Activated naive CD8-positive, alpha-beta T cell treated with anti-CD3 and anti-CD28 coated beads for 36 hours (primary cell): ENCODE measurements at places on chromosomes 16 and 17. TPM values are rescaled to one million over a fixed set of nuclear protein-coding genes. Genes with fewer than 3 reads are reported as not detected.

GRCh38 chr16:88882358-88883030 is 16.0 kb upstream of the PABPN1L start:
- no peaks in the 10 kb centered on the region for H3K36me3 ChIP-seq
- no peak overlapping the region for H3K27ac ChIP-seq
- DNase-seq: no peak
- no peak overlapping the region for H3K4me3 ChIP-seq
- no peaks in the 10 kb centered on the region for H3K27me3 ChIP-seq

- H3K36me3 ChIP-seq: no peaks in the 10 kb centered on the region
- no peak for DNase-seq
- H3K27ac ChIP-seq: no peak overlapping the region
- peaks cover 5% of the 10 kb centered on the region for H3K4me1 ChIP-seq
Observed at GRCh38 chr16:86739808-86740207, 161.5 kb downstream of the FOXL1 start.

DNA sequence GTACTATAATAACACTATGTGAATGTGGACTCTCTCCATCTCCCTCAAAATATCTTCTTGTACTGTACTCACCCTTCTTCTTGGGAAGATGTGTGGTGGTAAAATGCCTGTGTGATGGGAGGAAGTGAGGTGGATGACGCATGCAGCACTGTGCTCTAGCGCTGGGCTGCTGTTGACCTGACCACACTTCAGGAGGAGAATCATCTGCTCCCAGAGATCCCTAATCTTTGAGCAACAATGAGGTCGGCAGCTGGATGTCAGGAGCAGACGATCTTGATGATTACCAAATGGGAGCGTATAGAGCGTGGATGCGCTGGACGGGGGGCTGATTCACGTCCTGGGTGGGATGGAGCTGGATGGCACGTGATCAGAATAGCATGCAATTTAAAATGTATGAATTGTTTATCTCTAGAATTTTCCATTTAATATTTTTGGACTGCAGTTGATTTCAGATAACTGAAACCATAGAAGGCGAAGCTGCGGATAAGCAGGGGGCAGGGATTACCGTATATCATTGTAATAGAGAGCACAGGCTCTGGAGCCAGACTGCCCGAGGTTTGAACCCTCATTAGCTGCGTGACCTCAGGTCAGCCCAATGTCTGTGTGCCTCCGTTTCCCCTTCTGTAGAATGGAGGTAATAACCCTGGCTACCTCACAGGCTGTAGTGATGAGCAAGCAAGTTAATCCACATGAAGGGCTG is 23.7 kb upstream of the CYLD start:
- H3K36me3 ChIP-seq: no peaks in the 10 kb centered on the region
- H3K27ac ChIP-seq: no peak overlapping the region
- peaks cover 13% of the 10 kb centered on the region for H3K4me1 ChIP-seq

DNA sequence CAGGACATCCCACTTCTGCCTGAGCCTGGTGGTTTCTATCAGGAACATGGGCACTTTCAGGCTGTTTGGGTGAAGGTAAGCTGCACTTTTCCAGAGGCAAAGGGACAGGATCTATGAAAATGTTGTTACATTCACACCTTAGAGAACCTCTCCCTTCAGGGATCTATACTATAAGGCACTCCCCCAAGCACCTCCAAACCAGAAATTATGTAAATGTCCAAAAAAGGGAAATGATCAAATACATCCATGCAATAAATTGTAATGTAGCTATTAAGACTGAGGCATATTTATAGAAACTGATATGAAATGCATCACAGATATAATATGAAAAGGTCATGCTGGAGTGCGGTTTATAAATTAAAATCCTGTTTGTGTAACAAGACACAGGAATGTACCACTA is 23.3 kb upstream of the COG7 start:
- H3K4me3 ChIP-seq: no peak overlapping the region
- H3K4me1 ChIP-seq: no peaks in the 10 kb centered on the region
- DNase-seq: no peak
- no peaks in the 10 kb centered on the region for H3K27me3 ChIP-seq
- peaks cover 14% of the 10 kb centered on the region for H3K36me3 ChIP-seq
- no peak overlapping the region for H3K27ac ChIP-seq

Gene MYL4
- total RNA-seq: not detected

Gene WNT9B
- not detected for total RNA-seq
